CD4-positive, alpha-beta T cell treated with Interferon gamma for 1 hour (primary cell): ENCODE measurements at places on chromosomes 11 and 22.

- DNase-seq = peak; percentile 47
Observed at GRCh38 chr11:135075740-135076139, 663.7 kb upstream of the B3GAT1 start.

- no peak for DNase-seq
Observed at GRCh38 chr11:126546191-126546590, 190.7 kb downstream of the ST3GAL4 start.

DNA sequence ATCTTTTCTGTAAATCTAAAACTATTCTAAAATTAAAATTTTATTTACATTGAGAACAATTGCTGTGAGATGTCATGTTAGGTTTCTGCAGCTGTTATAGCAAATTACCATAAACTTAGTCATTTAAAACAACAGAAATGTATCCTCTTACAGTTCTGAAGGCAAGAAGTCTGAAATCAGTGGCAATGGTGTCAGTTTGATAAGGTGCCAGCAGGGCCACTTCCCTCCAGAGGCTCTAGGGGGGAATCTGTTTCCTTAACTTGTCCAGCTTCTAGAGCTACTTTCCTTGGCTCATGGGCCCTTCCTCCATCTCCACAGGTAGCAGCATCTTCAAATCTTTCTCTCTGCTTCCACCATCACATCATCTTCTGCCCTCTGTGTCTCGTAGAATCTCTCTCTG lies 23.0 kb downstream of the MOGAT2 start:
- no peak for DNase-seq

DNA sequence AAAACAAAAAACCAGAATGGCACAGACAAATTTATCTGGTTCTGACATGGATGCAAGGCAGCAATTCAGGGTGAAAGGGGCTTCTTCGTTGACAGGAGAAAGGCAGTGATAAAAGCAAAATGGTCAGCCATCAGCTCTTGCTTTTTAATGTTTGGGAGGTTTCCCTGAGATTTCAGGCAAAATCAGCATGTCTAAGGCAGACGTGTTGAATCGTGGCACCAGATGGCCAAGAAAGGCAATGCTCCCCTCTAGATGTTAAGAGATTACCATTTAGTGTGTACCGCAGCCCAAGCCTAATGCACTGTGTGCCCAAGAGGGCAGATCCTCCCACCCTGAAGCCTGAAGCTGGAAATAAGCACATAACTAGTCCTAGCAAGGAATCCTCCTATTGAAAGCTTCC lies 88.8 kb upstream of the GALNT18 start:
- no peak for DNase-seq

DNA sequence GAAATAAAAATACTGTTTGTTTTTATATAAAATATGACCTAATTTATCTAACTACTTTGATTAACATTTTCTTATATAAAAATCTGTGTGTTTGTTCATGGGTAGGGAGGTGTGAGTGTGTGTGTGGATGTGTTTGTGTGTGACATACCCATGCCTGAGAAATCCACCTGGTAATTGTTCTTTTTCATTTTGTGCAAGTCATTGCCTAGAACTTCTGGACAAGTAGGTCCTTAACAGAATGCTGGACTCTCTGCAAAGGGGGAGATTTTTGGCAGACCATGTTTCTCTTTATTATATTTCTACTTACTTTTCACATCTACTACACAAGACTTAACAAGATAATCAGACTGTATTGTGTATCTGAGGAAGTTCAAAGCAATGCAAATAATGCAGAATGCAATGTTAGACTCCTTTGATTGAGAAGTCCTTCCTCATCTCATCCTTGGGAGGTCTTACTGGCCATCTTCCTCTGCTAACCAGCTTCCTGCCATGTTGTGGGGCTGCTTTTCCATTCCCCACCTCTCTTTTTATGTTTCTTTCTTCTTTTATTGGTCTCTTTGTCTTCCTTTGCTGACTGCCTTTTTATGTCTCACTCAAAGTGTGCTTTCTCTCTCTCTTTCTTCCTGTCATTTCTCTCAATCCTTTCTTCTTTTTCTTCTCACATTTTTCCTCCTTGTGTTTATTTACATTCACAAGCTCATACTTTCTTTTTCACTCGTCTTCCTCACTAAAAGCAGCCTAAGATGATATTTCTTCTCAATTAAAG lies 1017.0 kb upstream of the CNTN5 start:
- no peak for DNase-seq

GRCh38 chr22:23803001-23803819 lies 16.4 kb downstream of the SMARCB1 start:
- no peak for DNase-seq
